Spinal cord (tissue), 10 donors: ENCODE measurements at places on chromosomes 1 and 21. TPM values are rescaled to one million over a fixed set of nuclear protein-coding genes. Genes with fewer than 3 reads are reported as not detected.

MYBPH gene
- not detected for total RNA-seq

TEX35 gene
- not detected for total RNA-seq

OR10J5 gene
- not detected for total RNA-seq

CDCA8 gene
- total RNA-seq: 2.5 TPM

LIPI gene
- total RNA-seq: not detected

NEXN gene
- 1.8 TPM for total RNA-seq

LCE2A gene
- total RNA-seq: not detected

TTLL10 gene
- total RNA-seq: 0.79 TPM

TDRD5 gene
- total RNA-seq: 0.88 TPM

FHAD1 gene
- total RNA-seq: 3.1 TPM

- no peaks in the 10 kb centered on the region for H3K4me1 ChIP-seq
- no peak overlapping the region for H3K27ac ChIP-seq
- no peaks in the 10 kb centered on the region for H3K36me3 ChIP-seq
Measured at GRCh38 chr1:52122384-52122783, 19.5 kb upstream of the ZFYVE9 start.

DNA sequence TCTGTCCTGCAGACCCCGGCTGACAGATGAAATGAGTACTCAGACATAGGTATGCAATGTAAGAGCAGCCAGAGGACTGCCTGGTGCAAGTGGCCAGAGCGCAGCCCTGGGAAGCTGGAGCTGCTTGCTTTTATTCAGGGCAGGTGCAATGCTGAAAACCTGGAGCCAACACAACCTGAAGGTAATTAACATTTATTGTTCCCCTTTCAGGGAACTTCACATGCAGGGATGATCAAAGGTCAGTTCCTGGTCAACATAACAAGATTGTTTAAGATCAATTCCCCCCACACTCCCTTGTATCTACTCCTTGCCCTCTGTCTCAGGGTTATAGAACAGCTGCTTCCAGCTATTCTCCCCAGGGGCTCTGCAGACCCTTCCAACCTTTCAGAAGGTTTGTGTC is 48.7 kb upstream of the PRELP start:
- no peak for DNase-seq
- no peaks in the 10 kb centered on the region for H3K27me3 ChIP-seq
- no peak overlapping the region for H3K27ac ChIP-seq
- H3K4me1 ChIP-seq: no peaks in the 10 kb centered on the region
- no peak overlapping the region for H3K4me3 ChIP-seq

GRCh38 chr21:42229676-42230075 is 10.7 kb downstream of the ABCG1 start:
- no peak overlapping the region for H3K27ac ChIP-seq
- H3K36me3 ChIP-seq: peaks cover 6% of the 10 kb centered on the region
- H3K27me3 ChIP-seq: no peaks in the 10 kb centered on the region
- no peak for DNase-seq
- peaks cover 45% of the 10 kb centered on the region for H3K4me1 ChIP-seq

DNA sequence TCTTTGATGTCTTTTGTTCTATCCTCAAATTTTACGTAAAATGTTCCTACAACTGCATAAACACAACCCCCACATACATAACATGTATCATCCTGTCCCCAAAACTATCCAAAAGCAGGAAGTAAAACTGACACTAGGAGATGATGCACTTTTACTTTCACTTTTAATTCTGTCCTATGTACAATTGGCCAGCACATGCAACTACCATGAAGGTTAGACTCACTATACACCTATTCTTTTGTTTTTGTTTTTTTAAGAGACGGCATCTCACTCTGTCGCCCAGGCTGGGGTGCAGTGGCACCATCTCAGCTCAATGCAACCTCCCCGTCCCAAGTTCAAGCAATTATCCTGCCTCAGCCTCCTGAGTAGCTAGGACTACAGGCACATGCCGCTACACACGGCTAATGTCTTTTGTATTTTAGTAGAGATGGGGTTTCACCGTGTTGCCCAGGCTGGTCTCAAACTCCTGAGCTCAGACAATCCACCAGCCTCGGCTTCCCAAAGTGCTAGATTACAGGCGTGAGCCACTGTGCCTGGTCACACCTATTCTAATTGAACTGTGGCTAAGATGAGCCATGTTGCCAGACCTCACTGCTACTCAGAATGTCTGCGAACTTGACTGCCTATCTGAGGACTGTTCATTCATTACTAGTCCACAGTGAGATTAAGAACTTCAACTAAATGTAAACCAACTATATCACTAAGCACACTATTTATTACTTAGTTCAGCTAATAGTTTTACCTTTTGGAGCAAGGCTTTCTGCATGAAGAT is 48.0 kb downstream of the TOR3A start:
- no peak for DNase-seq
- no peak overlapping the region for H3K4me3 ChIP-seq
- no peaks in the 10 kb centered on the region for H3K4me1 ChIP-seq
- no peaks in the 10 kb centered on the region for H3K27me3 ChIP-seq

- no peaks in the 10 kb centered on the region for H3K36me3 ChIP-seq
- H3K27me3 ChIP-seq: peaks cover under 1% of the 10 kb centered on the region
- H3K4me3 ChIP-seq: no peak overlapping the region
- no peak overlapping the region for H3K27ac ChIP-seq
Measured at GRCh38 chr1:93685918-93686317, 4.3 kb upstream of the BCAR3 start.

- H3K27ac ChIP-seq: no peak overlapping the region
- no peaks in the 10 kb centered on the region for H3K4me1 ChIP-seq
- peaks cover 2% of the 10 kb centered on the region for H3K36me3 ChIP-seq
Measured at GRCh38 chr1:8796812-8797211, 20.6 kb downstream of the RERE start.

GRCh38 chr1:6180707-6181311 is 688 bp upstream of the CHD5 start:
- peaks cover 9% of the 10 kb centered on the region for H3K36me3 ChIP-seq
- H3K27ac ChIP-seq: no peak overlapping the region
- H3K4me3 ChIP-seq: no peak overlapping the region
- H3K27me3 ChIP-seq: peaks cover 27% of the 10 kb centered on the region

DNA sequence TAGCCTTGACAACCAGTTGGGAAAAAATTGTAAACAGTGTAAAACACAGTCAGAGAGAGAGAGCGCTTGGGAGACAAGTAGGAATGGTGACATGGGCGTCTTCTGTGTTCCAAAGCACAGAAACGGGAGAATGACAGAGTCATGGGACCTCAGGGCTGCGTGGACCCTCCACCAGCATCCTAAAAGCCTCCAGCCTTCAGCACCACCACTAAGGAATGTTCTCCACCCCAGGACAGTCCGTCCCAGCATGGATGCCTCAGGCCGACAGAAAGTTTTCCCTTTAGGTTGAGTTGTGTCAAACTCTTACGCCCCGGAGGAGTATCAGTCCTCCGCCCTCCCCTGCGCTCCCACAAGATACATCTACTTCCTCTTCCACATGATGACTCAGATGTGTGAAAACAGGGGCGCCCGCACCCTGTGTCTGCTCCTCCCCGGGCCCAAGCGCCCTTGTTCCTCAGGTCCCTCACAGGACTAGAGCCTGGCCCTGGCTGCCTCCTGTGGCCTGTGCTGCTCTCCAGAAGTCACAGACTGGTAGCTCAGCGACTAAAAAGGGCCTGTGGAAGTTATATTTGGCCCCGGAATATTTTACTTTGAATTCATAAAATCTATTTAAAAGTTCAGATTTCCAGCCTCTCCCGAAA is 63.9 kb upstream of the EFHD2 start:
- no peak overlapping the region for H3K4me3 ChIP-seq
- DNase-seq: no peak
- peaks cover 7% of the 10 kb centered on the region for H3K36me3 ChIP-seq
- H3K27ac ChIP-seq: no peak overlapping the region
- peaks cover 39% of the 10 kb centered on the region for H3K4me1 ChIP-seq

DNA sequence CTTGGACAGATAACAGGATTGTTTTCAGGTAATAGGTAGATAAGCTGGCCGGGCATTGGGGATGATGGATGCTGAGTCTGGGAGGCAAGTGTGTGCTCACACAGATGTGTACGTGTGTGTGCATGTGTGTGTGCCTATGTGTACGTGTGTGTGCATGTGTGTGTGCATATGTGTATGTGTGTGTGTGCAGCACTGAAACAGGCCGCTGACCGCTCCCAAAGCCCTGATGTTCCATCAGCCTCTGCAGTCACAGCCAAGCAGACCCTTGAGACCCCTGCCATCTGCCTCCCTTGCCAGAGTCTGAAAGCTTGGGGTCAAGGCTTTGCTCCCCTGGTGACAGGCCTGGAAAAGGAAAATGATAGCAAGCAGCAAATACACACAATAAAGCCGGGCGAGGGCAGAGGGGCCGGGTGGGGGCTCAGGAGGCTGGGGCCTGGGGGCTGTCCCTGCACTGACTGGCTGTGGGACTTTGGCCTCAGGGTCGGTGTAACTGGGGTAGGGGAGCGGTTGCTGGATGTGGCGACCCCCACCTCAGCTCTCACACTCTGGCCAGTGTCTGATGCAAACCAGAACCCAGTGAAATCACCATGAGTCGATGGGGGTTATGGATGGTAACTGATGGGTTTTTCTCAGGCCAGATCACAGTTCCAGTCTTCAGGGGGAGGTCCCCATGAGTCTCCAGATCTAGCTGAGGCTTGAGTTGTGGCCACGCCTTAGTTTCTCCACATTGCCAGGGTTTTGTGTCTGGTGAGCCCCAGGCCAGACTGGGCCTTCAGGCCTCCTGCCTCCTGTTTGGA is 9.2 kb upstream of the TNFRSF8 start:
- H3K4me3 ChIP-seq: no peak overlapping the region
- no peak for DNase-seq
- H3K4me1 ChIP-seq: peaks cover 27% of the 10 kb centered on the region
- H3K27ac ChIP-seq: no peak overlapping the region

DNA sequence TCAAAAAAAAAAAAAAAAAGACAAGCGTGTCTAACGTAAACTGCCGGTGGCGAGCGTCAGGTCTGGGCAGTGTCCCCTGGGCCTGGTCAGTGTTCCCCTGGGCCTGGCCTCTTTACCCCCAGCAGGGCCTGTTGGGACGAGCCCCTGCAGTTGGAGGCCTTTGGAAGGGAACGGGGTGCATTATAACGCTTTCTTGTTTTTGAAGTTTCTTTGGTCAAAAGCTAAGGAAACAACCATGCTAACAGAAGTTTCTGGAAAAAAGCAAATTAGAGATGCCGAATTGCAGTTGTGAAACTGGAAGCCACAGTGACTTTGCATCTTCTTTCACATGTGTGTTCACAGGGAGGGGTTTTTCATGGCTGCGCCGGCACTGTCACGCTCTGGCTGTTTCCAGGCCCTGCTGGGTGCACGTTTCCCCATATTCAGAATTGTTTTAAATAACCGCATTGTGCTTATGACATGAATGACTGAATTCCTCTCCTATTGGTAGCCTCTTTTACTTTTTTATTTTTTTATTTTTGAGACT is 16.0 kb downstream of the RRP1 start:
- no peak overlapping the region for H3K27ac ChIP-seq
- DNase-seq: no peak
- H3K36me3 ChIP-seq: peaks cover 86% of the 10 kb centered on the region

DNA sequence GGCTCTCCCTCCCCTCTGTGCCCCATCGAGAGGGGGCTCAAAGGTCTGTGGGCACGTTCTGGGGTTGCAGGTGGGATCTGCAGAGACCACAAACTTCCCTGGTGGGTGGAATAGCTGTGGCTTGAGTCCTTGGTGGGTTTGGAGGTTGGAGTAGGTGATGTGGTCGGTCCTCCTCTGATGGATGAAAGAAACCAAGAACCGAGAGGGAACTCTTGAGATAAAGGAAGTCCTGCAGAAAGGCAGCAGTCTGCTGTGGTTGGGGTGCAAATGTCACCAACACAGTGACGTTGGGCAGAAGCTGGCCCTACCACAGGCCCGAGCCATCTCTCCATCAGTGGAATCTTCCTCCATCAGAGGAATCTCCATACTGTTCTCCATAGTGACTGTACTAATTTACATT is 171.8 kb downstream of the FCRL5 start:
- no peak overlapping the region for H3K27ac ChIP-seq
- no peaks in the 10 kb centered on the region for H3K36me3 ChIP-seq
- no peaks in the 10 kb centered on the region for H3K4me1 ChIP-seq
- H3K4me3 ChIP-seq: no peak overlapping the region

- peaks cover 6% of the 10 kb centered on the region for H3K4me1 ChIP-seq
- no peaks in the 10 kb centered on the region for H3K27me3 ChIP-seq
- DNase-seq: no peak
- no peak overlapping the region for H3K4me3 ChIP-seq
- peaks cover 29% of the 10 kb centered on the region for H3K36me3 ChIP-seq
Measured at GRCh38 chr1:29159773-29160172, 21.9 kb downstream of the SRSF4 start.

DNA sequence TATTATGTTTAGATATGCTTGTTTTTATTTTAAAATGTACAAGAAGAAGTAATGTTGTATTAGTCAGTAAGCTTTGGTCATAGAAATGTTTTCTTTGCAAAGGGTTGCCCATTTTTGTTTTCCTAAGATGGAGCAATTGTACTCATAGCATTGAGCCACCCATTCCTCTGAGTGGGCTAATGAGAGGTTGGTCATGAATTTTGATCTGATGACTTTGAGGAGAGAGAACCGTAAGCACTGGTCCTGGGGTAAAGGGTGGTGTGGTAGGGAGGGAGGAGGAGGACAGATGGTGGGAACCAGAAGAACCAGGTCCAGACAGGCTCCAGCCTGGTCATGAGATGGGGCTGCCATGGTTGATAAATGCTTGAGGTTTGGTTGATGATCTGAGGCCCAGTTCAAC is 15.9 kb upstream of the SLC6A9 start:
- no peak for DNase-seq
- peaks cover 4% of the 10 kb centered on the region for H3K4me1 ChIP-seq
- H3K27me3 ChIP-seq: no peaks in the 10 kb centered on the region

DNA sequence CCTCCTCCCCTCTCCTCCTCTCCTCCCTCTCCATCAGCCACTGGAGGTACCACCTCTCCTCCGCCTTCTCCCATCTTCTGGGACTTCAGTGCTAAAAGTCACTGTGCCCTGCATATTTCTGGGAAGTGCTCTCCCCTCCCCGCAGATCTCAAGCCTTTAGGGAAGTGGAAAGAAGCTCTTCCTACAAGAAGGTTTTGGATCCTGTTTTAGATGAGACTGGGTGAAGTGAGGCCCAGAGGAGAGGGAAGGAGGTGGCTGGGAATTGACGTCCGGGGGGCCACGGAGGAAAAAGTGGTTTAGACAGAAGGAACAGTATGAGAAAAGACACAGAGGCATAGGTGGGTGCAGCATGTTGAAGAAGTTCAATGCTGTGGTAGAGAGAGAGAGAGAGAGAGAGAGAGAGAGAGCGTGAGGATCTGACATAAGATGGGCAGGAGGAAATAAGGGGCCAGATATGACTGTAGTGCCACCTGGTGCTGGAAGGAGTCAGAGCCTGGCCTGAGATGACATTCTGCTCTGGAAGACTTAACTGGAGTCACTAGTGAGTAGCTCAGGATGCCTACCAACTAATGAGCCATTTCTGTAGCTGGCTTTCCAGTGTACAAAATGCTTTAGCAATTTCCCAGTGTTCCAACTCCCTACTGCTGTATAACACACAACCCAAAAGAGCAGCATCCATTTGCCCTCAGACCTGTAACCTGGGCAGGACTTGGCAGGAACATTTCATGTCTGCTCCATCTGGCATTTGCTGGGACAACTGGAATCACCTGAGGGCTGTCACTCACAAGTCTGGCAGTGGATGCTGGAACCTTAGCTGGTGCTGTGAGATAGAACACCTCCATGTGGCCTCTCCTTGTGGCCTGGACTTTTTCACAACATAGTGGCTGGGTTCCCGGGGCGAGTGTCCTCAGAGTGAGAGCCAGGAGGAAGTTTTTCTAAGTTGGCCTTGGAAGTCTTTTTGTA is 16.6 kb upstream of the ZSCAN20 start:
- H3K4me3 ChIP-seq: no peak overlapping the region
- H3K36me3 ChIP-seq: no peaks in the 10 kb centered on the region
- H3K27ac ChIP-seq: no peak overlapping the region
- peaks cover 14% of the 10 kb centered on the region for H3K4me1 ChIP-seq
- H3K27me3 ChIP-seq: no peaks in the 10 kb centered on the region

- no peaks in the 10 kb centered on the region for H3K36me3 ChIP-seq
- no peak overlapping the region for H3K27ac ChIP-seq
- peaks cover 10% of the 10 kb centered on the region for H3K27me3 ChIP-seq
- no peak overlapping the region for H3K4me3 ChIP-seq
- H3K4me1 ChIP-seq: peaks cover 13% of the 10 kb centered on the region
- no peak for DNase-seq
Measured at GRCh38 chr1:156368157-156368658, 803 bp upstream of the RHBG start.
